ENCODE measurements at places on chromosomes 16 and 17.

DNA sequence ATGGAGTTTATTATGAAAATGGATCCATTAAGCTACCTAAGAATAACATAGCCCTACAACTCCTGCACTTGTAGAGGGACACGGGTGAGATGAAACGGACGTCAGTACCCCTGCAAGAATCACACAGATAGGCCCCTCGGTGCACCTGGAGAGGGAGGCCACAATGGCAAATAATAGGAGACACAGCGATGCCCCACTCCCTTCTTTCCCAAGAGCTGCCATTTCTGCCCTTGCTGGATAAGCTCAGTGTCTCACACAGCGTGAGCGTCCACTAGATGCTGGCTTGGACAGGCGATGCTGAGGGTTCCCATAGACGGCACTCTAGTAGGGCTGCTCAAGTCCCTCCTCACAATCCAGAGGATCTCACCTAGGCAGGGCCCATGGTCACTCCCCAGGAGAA is 67.8 kb downstream of the ADCY9 start:
- no peak for DNase-seq

DNA sequence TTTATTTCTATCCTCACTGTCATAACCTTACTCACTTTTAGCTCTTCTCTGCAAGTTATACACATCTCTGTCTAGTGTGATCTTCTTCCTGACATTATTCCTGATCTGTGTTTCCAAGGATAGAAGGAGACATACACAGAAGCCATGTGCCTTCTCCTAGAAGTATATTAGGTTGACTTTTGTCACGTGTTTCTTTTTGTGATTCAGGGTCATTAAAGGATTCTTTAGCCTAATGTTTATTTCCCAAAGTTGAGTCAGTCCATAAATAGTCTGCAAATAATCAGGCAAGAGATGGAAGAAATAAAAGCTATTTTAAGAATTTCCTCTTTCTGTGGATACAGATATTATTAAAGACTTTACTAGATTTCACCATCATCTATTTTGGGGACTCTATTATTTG is 214.1 kb upstream of the GOT2 start:
- no peak for DNase-seq

- DNase-seq = no peak
Observed at GRCh38 chr16:2501946-2502895, 11.5 kb upstream of the ATP6V0C start.

GRCh38 chr16:20309786-20310185 is 17.5 kb downstream of the GP2 start:
- no peak for DNase-seq

- no peak for DNase-seq
Observed at GRCh38 chr16:55088098-55088497, 157.4 kb downstream of the IRX5 start.

DNA sequence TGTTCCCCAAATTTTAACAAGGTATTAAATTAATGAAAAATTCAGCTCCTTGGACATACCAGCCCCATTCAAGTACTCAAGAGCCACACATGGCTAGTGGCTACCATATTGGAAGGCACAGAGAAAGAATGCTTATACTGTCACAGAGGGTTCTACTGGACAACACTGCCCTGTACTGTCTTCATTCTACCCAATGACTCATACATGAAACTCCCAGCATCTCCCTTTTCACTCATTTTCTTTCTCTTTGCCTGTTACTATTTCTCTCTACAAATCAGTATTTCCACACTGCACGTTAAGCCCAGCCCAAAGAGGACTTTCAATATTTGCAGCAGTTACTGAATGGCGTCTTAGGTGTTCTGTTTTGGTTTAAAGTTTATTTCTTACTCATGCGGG is 72.1 kb upstream of the RCVRN start:
- no peak for DNase-seq

- DNase-seq = no peak
Observed at GRCh38 chr17:19482576-19482975, 51.1 kb upstream of the SLC47A1 start.

GRCh38 chr17:83031321-83031945 is 48.0 kb upstream of the METRNL start:
- no peak for DNase-seq

DNA sequence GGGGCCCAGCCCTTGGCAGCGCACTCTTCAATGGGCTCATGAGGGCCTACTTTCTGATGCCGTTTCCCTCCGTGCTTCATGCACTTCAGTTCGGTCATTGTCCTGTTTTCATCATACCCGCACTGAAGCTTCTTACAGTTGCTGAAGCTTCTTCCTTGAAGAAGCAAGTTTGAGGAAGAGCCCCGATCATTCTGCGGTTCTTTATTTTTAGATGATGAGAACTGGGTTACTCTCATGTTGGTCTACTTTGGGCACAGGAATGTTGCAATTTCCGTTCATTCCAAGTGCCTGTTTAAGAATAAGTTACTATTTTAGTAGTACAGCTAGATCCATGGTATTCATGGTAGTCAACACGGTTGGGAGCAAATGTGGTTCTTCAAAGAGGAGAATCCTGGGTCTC is 587.7 kb upstream of the HSBP1 start:
- DNase-seq = no peak

DNA sequence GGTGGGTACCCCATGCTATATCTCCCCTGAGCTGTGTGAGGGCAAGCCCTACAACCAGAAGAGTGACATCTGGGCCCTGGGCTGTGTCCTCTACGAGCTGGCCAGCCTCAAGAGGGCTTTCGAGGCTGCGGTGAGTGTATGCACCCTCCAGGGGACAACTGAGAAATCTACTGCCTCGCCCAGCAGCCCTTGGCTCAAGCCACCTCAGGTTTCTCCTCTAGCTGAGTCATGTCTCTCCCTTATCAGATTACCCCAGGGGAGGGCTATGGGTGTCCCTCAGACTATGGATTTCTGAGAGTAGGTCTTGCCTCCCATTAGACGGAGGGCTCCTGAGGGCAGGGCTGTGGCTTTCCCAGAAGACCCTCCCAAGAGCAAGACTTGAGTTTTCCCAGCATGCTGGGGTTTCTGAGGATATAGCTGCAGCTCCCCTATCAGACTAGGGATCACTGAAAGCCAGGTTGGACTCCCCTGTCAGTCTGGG is 6.7 kb downstream of the NEK8 start:
- DNase-seq = no peak

- DNase-seq = no peak
Observed at GRCh38 chr17:17051791-17052461, 9.7 kb downstream of the MPRIP start.

GRCh38 chr17:81037798-81038733 is 3.1 kb downstream of the BAIAP2 start:
- no peak for DNase-seq

- no peak for DNase-seq
Observed at GRCh38 chr16:48352648-48353390, 32.4 kb downstream of the SIAH1 start.

- DNase-seq = no peak
Observed at GRCh38 chr16:10180042-10180770, 2.0 kb downstream of the GRIN2A start.

- DNase-seq = no peak
Observed at GRCh38 chr16:87360862-87361610, 22.5 kb downstream of the FBXO31 start.

GRCh38 chr16:78543023-78543422 is 443.6 kb downstream of the WWOX start:
- DNase-seq = no peak

GRCh38 chr16:6341981-6342380 is 990.7 kb upstream of the RBFOX1 start:
- DNase-seq = no peak

DNA sequence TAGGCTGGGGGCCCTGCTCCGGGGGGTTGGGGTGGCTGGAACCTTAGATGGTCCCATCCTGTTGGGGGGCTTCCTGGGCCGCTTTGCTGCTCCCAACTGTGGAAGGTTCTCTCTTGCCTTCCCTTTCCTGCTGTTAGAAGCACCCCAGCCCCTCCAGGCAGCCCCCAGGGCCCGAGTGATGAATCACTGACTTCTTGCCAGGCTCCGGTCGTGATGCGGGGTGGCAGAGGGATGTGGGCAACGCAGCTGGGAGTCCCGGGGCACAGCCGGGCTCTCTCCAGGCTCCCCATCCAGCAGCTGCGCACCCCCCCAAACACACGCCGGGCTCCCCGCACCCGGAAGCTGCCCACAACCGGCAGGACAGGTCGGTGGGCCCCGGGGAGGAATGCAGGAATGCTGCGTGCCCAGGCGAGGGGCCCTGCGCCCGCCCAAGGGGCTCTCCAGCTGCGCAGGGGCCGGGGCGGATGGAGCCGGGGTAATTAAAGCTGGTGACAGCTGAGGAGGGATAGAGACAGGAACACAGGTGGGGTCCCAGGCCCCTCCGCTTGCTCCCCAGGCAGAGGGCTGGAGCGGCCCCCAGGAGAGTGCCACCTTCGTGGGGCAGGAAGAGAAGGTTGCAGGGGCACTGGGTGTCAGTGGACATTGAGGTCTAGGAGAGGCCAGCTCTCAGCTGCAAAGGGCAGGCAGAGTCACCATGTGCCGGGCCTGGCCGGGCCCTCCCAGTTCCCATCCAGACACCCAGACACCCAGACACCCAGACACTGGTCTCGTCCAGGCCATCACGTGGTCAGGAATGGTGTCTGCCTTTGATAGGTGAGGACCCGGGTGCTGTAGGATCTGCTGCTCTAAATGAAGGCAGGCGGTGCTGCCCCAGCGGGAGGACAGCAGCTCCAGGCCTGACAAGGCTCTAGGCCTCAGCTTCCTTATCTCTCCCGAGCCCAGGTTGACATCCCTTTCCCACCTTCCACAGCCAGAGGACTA is 15.0 kb upstream of the SLC38A10 start:
- no peak for DNase-seq

DNA sequence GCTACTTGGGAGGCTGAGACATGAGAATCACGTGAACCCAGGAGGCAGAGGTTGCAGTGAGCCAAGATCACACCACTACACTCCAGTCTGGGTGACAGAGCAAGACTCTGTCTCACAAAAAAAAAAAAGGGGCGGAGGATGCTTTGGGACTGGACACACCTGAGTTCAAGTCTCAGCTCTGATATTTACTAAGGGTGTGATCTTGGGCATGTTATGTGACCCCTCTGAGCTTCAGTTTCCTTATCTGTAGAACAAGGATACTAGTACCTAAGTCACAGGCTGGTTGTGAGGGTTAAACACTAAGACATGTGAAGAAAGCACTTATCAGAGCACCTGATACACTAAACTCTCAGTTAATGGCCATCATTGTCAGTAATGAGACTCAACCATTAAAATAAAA is 25.9 kb downstream of the HOXB1 start:
- DNase-seq = no peak

DNA sequence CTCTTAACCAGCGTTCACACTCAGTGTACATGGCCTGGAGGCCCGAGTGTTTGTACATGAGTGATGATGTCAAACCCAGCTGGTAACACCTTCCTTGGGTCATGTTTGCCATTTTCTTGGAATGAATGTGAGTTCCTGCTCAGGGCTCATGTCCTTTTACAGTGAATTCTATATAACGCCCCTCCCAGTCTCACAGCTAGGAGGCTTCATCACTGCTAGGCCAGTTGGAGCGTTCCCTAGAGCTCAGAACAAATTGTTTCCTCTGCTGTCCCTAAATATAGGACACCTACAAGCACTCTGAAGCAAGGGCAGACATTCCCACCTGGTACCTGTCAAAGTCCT is 5.5 kb downstream of the TIMM22 start:
- DNase-seq = no peak

DNA sequence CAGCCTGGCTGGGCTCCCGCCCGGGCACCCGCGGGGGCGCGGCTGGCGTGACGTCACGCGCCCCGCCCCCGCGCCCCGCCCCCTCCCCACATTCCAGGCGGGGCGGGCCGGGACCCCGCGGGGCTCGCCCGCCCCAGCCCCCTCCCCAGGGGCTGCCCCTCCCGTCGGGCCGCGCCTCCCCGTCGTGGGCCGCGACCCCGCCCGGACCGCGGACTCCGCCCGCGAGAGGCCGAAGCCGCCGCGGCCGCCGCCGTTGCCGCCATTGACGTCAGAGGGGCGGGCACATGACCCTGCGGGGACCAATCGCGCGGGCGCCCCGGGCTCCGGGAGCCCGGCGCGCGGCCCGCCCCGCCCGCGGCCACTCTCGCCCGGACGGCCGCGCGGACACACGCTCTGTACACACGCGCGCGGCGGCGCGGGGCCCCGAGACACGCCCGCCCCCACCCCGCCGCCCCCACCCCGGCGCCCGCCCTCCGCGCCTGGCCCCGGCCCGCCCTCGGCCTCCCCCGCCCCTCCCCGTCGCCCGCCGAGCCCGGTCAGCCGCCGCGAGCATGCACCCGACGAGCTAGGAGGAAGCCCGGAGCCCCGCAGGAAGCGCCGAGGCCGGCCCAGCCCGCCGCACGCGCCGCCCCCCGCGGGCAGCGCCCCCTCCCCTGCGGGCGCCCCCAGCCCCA is at the start of gene CMIP:
Gene CMIP, plus strand, starts transcription at position 361 of the 674 bp plus-strand sequence.
- DNase-seq = peak; percentile 58

DNA sequence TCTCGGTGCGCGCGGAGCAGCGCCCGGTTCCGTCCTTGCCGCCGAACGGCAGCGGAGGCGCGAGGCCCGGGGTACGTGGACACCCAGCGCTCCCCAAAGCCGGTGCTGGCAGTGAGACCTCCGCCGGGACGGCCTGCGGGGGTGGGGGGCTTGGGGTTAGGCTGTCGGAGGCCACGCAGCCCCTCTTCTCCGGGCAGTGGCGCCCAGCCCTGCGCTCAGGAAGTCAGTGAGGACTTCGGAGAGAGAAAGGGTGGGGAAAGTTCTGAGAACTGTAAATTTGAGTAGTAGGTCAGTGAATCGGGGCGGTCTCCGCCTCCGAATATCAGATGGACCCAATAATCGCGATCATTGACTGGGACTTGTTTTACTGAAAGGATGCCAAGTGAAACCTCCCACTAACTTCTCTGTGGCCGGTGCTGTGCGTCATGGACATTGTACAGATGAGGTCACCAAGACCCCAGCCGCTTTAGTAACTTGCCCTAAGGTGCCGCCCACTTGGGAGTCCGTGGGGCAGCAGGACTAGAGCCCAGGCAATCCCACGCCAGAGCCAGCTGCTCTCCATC is 468 bp downstream of the IL4R start:
- no peak for DNase-seq

- no peak for DNase-seq
Observed at GRCh38 chr16:11254913-11255736, 879 bp downstream of the SOCS1 start.

DNA sequence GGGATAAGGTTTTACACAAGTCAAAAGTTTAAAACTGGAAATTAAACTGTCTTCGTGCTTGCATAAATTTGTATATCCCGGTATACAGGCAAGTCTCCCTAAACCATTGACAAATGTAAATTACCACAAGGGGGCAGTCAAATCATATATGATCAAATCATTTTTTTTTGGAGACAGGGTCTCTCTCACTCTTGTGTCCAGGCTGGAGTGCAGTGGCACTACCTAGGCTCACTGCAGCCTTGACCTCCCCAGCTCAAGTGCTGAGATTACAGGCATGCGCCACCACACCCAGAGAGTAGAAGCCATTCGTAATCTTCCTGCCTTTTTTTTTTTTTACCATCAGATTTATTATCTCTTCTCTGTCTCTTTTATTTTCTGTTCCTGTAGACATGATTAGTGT is 18.5 kb downstream of the TOP2A start:
- DNase-seq = no peak

- no peak for DNase-seq
Observed at GRCh38 chr16:56744996-56745640, 15.2 kb downstream of the NUP93 start.

DNA sequence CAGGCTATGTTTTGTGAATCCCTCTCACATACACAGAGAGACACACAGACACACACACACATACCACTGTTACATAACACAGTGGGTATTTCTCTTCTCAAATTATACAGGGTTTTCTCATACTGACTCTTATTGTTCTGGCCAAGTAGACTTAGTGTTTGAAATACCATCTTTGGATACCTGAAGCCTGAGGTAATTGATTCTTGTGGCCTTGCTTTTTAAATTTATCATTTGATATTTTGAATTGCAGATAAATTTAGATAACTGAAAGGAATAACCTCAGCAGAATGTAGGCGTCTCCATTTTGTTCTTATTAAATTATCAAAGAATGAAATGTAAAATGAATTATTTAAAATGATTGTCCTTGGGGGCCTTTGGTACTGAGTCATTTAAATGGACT is 223.8 kb downstream of the LGALS9B start:
- no peak for DNase-seq

Data from stimulated activated CD8-positive, alpha-beta memory T cell treated with anti-CD3 and anti-CD28 coated beads, Interleukin-4, amount 100 ng/mL, for 4 hours (primary cell).